ENCODE measurements at places on chromosomes 7 and 10. TPM values are rescaled to one million over a fixed set of nuclear protein-coding genes. Genes with fewer than 3 reads are reported as not detected.

Gene OR2F1
- not detected for total RNA-seq

Gene CALML5
- total RNA-seq = not detected

Gene SPDYE11
- total RNA-seq = not detected

GRCh38 chr10:121661451-121661851 lies 63.2 kb upstream of the FGFR2 start:
- no peak for DNase-seq

DNA sequence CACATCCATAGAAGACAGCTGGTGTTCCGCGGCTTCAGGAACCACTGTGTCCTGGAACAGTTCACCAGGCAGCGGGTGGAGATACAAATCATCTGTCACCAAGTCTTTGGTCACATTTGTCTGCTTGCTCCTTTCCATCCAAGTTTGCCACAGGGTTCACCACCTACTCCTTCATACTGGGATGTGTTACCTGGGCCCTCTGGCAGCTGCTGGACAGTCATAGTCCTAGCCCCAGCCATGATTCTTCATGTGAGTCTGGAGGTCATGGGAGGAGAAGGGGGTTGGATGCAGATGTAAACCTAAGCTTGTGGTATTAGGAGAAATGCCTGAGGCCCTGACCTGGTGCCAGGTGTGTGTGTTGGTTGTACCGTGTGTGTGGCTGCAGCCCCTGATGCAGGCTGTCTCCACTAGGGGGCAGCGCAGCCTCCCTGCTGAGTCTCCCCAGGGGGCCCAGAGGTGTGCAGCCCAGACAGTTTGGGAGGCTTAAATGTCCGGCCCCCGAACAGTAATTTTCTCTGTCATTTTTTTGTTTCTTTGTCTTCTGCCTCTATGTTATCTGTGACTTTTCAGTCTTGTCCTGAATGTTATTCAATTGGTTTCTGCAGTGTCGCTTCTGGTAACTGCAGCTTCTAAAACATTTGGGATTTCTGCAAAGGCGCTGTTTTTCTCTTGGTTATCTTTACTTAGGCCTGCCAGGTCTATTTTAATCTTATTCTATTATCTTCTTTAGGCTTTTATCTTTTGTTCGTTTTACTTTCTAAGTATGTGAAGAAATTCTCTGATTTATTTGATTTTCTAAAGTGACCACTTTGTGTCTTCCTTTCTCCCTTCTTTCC lies 14.8 kb downstream of the NPS start:
- DNase-seq = no peak

GRCh38 chr7:5424749-5425506 lies 1.3 kb upstream of the TNRC18 start:
- DNase-seq = peak; percentile 46

DNA sequence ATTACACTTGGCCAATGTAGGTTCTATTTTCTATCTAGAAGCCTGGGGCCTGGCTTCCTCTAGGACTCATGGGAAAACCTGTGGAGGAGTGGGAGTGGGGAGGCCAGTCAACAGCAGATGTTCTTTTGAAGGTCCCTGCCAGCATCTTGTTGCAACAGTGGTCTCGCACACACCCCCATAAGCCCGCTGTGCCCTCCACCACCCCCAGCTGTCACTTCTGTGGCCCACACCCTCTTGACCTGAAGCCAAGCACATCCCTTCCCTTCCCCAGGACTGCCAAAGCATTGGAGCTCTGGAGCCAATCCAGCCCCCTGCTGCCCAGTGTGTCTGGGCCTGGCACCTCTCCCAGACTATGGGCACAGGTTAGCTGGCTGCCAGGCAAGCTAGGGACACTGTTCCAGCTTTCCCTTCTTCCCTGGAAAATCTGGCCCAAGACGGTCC lies 1.9 kb upstream of the STX1A start:
- DNase-seq = no peak

GRCh38 chr7:46396481-46396880 lies 475.4 kb upstream of the IGFBP3 start:
- DNase-seq = no peak

Data from Caki2 (cell line).